Stimulated activated CD4-positive, alpha-beta T cell treated with anti-CD3 and anti-CD28 coated beads, TNF-alpha, amount 100 ng/mL, for 48 hours (primary cell): ENCODE measurements at places on chromosomes 3 and 15.

GRCh38 chr3:140428380-140428779 lies 249.5 kb upstream of the TRIM42 start:
- no peak for DNase-seq

GRCh38 chr3:53113293-53114010 lies 16.8 kb downstream of the RFT1 start:
- DNase-seq: no peak

GRCh38 chr3:64345371-64345770 lies 120.1 kb upstream of the PRICKLE2 start:
- DNase-seq: no peak

GRCh38 chr3:150778793-150779401 lies 15.9 kb upstream of the SIAH2 start:
- DNase-seq: no peak

DNA sequence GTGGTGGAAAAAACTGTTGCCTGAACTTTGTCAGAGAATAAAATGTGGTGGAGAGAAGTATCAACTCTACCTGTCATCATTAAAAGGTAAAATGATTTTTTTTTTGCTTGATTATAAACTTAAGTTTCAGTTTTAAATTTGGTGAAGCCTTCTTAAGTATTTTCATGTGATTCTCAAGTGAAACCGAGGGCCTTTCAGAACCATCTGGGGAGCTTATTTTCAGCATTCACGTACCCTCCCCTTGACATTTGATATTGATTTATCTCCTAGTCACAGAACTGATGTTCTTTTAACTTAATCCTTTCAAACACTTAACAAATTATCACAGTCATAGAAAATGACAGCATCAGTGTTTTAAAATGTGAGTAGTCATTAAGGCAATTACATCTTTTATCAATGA lies 38.5 kb downstream of the HPS3 start:
- DNase-seq: no peak

GRCh38 chr15:59020322-59020721 lies 32.9 kb downstream of the RNF111 start:
- DNase-seq: no peak

DNA sequence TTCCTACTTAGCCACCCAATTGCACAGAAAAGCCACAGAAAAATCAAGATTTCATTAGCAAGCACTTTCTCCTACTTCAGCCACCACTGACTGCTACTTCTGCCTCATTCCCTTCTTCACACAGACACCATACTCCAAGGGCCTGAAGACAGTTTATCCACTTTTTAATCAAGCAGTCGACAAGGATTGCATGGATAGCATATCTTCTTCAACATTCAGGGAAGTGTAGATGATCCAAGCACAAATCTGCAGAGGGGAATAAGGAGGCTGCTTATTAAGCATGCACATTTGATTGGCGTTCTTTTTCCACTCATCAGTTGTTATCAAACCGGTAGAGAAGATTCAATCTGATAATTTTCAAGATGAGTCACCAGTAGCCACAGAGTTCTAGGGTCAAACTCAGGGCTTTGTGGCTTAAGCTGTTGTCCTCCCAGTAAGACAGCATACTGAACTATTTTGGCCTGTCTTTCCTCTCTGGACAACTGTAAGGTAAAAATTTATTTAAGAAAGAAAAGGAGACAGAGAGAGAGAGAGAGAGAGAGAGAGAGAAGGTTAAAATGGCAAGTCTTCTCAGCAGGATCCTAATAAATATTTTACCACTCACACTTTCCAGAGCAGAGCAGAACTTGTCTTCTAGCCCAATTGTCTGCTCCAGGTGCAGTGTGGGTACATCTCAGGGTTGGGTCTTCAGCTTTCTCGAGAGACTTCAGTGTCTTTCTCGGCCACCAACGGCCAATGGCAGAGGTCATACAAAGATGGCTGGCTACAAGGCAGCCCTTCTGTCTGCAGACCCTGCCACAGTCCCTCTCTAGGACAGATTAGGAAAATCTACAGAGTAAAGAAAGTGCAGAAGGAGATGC lies 80.6 kb upstream of the BHLHE40 start:
- DNase-seq: no peak

DNA sequence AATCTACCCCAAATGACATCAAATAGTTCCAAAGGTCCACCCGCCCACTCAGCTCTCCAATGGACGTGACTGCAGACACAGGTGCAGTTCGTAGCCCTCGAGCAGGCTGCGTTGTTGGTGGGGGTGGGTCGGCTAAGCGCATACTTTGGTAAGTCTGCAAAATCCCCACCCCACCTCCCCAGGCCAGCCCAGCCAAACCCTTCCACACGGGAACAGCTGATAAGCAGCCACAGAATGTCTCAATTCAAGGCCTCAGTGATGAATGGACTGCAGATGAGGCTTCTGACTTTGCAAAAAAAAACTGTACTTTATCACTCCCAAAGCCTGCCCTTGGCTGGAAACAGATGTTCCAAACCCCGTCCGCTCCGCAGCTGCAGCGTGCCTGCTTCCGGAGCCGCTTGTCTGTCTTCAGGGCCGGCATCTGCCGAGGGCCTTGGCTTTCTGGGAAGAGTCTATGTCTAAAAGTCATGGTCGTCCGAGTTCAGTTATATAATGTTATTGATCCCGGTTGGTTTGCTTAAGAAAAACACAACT lies 38.2 kb downstream of the PCSK6 start:
- DNase-seq: no peak

GRCh38 chr3:8997151-8997550 lies 33.9 kb upstream of the RAD18 start:
- no peak for DNase-seq

GRCh38 chr3:16944356-16944755 lies 59.6 kb downstream of the PLCL2 start:
- DNase-seq: no peak

DNA sequence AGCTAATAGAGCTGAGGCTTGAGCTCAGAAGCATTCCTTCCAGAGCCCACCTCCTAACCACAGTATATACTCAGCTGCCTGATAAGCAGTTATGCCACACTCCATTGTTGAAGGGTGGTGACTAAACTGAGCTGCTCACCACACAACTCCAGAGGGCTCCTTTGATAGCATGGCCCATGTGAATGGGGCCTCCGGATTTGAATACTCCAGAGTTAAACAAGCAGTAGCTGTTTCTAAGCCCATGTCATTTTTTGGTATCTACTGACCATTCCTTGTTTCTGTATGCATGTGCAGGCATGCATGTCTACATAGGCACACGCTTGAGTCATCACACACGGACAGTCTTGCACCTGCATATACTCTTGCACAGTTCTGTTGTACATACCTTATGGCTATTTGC lies 28.9 kb downstream of the IGSF10 start:
- no peak for DNase-seq

GRCh38 chr3:33505027-33505426 lies 64.8 kb upstream of the UBP1 start:
- no peak for DNase-seq

- no peak for DNase-seq
Observed at GRCh38 chr3:159978918-159979703, 9.5 kb upstream of the IL12A start.

DNA sequence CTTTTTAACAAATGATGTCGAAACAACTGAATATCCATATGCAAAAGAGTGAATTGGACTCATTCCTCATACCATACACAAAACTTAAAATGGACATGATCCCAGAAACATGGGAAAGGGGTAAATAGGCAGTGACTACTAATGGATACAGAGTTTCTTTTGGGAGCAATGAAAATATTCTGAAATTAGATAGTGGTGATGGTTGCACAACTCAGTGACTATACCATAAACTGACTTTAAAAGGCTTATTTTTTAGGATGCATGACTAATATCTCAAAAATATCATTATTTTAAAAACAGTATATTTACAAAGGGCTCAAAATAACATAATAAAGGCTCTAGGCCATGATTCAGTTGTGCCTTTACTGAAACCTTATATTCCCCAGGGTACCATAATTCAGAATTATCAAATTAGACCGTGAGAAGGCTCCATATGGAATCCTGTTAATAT lies 16.3 kb upstream of the ATP13A3 start:
- no peak for DNase-seq

DNA sequence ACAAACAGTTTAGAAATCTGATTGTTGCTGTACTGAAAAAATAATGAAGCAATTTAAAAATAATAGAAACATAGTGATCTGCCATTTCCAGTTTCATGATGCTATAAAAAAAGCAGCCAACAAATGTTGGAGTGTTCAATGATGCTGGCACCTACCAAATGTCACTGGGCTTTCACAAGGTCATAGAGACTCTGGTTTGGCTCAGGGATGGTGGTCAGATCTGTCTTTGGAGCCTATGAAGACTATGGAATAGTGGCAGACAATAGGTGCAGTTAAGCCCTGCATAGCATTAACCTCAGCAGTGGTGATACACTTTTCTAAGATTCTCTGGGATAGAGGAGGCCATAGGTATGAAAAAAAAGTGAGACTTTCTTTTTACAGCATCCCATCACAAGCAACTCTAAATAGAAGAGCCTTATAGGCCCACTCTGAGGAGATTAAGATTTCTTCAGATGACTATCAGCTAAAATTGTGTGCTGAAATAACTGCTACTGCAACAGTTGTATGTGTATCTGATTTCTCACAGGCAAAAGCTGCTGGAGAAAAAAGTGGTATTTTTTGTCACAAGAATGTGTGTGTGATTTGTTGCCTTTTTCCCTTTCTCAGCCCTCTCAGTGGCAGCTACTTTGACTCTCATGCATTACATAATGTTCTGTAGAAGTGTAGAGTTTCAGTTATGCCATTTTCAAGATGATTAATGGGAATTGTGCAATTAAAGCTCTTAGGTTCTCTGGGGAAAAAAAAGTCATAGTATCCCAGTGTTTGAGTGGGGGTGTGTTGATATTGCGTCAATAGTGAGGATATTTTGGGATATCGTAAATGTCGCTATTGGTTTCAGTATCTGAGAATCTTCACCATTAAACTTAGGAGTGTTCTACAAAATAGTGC lies 137.4 kb downstream of the MBNL1 start:
- DNase-seq: no peak

DNA sequence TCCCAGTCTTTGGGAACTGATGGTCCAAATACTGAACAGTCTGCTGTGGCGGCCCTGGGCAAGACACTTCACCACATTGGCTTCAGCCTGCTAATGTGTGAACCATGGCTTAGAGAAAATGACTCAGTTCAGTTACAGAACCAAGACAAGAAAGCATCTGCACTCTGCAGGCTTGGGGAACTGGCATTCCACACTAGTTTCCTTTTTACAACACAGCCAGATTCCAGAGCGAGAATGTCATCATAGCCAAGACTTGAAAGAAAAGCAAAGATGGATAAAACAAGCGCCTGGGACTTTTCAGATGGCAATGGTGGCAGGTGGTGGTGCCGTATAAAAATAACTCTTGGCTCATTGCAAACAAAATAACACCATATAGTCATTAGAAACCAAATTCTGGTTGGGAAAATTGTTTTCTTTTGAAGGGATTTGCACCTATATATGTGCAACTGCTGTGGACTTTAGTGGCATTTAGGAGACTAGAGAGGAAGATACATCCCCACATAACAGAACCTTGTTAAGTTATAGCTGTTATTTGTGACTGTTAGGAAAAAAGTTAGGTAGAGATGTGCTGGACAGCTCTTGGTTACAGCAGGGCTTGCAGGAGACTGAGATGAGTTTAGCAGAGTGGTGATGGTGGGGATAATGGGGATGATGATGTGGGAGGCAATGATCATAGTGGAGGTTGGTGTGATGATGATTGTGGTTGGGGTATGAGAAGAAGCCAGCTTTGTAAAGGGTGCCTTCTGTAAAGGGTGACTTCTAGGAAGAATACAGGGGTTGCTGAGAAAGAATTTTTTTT lies 273.6 kb downstream of the THRB start:
- no peak for DNase-seq

DNA sequence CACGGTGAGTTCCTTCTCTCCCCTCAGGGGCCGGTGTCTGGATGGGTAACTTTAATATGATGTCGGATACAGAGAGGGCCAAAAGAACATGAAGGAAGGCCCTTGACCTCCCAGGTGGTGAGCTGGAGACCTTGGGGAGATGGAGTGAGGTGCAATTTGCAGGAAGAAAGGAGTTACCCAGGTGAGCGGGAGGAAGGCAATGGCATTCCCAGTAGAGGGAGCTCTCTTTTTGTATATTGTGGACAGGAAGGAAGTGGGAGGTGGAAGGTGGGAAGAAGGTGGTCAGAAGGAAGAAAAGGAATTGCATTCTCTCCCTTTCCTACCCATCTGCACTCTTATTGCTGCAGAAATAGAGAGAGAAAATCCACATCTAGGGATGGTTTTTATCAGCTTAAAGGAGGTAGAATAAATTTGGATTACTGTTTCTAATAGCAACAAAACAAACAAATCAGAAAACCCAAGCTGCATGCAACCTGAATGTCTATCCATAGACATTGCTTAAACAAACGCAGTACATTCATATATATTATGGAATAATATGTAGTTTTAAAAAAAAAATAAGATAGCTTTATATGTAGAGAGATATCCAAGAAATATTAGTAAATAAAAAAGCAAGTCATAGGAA lies 169.0 kb upstream of the TSC22D2 start:
- no peak for DNase-seq
